CD4-positive, alpha-beta memory T cell (primary cell): ENCODE measurements at places on chromosomes 2 and 18.

GRCh38 chr2:202201220-202202160 is 36.9 kb downstream of the SUMO1 start:
- no peak for DNase-seq

DNA sequence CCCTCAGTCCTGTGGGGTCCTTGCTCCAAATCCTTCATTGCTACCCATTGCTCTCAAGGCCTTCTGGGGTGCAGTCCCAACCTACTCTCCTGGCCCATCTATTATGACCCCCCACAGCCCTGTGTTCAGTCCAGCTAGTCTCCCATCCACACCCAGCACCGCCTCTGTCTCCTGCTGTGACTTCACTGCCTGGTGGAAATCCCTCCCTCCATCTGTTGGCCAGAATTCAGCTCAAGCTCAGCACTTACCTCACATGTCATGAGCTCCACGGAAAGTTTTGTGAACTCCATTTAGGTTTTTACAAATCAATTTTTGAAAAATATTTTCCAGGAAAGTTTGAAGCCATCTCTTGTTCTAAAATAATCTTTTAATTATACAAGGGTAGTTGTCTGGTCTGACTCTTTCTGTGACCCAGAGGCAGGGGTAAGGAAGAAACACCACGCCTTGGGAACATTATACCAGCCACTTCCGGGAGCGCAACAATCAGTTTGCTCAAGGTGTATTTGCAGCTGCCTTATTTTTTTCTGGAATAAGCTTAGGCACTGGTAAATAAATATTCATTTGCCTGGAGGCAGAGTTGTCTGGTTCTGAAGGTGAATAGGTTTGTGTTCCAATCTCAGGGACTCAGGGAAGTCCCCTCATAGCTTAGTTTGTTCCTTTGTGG is 110.8 kb downstream of the VIT start:
- no peak for DNase-seq

DNA sequence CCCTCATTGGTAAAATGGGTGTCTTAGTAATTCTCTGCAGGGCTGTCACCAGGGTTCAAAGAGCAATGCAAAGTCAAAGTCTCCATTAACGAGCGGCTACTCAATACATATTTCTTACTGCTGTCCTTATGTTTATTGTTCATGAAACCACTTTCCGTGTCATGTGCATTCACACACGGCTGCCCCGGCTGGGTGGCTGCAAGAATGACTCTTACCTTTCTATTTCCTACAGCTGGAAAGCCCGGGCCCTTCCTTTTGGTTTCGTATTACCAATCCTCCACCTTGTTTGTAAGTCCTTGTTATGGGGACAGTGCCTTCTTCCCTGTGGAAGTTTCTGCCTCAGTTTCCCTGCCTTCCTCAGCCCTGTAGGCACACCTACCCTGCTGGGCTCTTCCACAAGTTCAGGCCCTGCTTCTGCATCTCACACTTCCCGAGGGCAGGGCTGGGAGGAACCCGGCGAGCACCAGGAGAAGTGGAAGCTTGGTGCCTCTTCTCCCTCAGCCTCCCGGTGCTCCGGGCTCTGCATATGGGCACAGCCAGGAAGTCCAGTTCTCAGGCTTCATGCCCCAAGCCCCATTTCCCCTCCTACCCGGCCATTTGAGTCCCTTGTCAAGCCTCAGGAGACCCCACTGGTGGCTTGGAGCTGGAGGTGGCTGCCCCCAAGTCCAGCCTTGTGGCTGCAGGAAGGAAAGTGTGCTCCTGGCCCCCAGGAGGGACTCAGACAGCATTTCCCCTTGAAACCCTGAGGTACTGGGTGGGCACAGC is 18.7 kb upstream of the ACKR3 start:
- DNase-seq, result no peak

GRCh38 chr18:23380817-23381216 is 72.3 kb upstream of the RIOK3 start:
- no peak for DNase-seq

DNA sequence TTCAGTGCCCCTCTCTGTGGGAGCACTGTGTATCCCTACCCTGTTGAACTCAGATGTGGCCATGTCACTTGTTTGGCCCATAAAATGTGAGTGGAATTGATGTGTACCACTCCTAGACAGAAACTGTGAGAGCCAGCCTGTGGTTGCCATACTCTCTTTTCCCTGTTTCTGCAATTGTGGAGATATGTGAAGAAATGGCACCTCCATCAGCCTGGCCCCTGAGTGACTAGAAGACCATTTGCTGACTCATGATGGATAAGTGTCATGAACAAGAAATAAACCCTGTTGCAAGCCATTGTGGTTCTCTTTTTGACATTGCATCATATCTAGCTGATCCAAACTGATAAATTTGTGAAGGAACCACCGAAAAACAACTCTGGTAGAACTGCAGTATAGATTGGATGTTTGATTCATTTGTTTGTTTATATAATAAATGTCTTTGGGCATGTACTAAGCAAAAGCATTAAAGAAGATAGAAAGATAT is 214.5 kb upstream of the FBXO11 start:
- no peak for DNase-seq

DNA sequence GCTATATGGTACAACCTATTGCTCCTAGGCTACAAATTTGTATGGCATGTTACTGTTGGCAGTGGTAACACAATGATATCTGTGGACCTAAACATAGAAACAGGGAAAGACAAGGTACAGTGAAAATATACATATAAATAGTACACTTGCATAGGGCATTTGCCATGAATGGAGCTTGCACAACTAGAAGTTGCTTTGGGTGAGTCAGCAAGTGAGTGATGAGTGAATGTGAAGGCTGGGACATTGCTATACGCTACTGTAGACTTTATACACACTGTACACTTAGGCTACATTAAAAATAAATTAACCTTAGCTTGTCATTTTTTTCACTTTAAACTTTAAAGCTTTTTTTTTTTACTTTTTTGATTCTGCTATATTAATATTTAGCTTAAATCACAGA is 500.0 kb upstream of the SETBP1 start:
- no peak for DNase-seq

DNA sequence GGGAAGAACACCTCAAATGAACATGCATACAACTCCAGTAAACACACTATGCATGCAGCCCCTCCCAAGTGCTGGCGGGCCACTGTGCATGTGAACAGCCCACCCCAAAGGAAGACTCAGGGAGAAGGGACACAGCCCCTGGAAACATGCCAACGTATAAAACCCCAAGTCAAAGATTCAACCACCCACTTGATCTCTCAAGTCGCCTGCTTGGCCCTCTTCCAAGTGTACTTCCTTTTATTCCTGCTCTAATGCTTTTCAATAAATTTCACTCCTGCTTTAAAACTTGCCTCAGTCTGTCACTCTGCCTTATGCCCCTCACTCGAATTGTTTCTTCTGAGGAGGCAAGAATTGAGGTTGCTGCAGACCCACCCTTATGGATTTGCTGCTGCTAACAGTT is 139.1 kb downstream of the C1D start:
- no peak for DNase-seq

GRCh38 chr2:68811364-68811763 is 59.8 kb downstream of the BMP10 start:
- DNase-seq, result no peak

DNA sequence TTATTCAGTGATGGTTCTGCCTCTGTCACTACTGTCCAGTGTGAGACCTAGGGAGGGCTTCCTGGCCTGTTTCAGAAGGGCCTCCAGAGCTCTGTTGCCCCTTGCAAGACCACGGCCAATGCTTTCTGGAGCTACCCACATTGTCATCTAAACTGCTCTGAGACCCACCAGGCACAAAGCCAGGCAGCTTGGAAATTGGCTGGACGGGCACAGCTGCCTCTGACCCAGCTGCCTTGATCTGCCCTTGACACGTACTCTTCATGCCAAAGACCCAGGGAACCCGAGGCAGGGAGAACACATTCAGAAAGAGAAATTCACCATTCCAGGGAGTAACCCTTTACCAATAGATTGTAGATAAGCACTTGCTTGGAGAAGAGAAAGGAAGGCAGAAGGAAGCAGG is 183.7 kb upstream of the SIX2 start:
- no peak for DNase-seq

- DNase-seq, result peak; percentile 42
Observed at GRCh38 chr2:6896930-6897759, 19.6 kb downstream of the RSAD2 start.

- DNase-seq, result no peak
Observed at GRCh38 chr2:40150266-40150665, 301.6 kb downstream of the SLC8A1 start.

GRCh38 chr18:77482190-77483085 is 232.8 kb downstream of the GALR1 start:
- DNase-seq, result no peak

DNA sequence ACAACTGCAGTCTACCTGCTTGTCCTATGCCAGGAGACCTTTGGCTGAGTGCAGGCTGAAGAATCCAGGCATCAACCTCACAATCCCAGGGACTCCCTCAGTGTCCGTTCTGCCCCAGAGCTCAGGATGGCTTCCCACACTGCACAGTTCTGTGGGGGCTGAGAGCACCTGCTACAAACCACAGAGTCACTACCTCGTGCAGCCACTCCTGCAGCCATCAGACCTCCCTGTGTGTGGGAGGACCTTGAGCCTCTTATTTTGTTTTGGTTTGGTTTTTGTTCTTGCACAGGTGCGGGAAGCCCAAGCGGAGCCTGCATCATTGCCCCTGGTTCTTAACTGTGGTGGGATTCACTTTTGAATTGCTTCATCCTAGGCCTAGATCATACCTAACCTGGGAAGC is 31.0 kb downstream of the NAT8 start:
- no peak for DNase-seq

- no peak for DNase-seq
Observed at GRCh38 chr18:55337908-55338521, 250.0 kb downstream of the TCF4 start.

DNA sequence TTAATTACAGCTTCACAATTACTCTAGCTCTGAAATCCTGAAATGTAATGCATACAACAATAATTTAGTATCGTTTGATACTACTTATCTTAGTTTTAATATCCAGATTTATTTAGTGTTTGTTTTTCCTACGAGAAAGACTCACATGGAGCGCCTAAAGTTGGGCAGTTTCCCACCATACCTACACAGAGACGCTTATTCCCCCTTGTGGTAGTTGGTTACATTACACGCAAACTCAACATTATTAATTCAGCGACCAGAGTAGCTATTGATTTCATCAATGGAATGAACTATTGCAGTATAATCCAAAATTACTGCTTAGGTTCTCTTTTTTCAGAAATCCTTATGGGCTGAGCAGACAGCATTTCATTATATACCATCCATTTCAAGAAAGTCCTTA is 164.0 kb upstream of the REG3G start:
- DNase-seq, result no peak

GRCh38 chr18:6355789-6356589 is 58.7 kb downstream of the L3MBTL4 start:
- DNase-seq, result no peak

- no peak for DNase-seq
Observed at GRCh38 chr2:223956300-223956699, 963 bp upstream of the MRPL44 start.

DNA sequence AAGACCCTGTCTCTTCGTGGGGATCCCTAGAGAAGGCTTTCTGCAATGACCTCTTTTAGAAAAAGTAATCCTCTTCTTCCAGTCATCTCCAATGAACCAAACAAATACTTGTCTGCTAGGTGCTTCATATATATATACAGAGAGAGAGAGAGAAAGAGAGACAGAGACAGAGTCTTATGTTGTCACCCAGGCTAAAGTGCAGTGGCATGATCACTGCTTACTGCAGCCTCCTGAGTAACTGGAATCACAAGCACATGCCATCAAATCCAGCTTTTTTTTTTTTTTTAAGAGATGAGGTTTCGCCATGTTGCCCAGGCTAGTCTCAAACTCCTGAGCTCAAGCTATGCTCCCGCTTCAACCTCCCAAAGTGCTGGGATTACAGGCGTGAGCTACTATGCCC is 18.6 kb upstream of the PKDCC start:
- no peak for DNase-seq

- no peak for DNase-seq
Observed at GRCh38 chr2:121066526-121066925, 218.5 kb downstream of the TFCP2L1 start.

- no peak for DNase-seq
Observed at GRCh38 chr18:65762556-65762955, 11.7 kb downstream of the CDH7 start.

GRCh38 chr2:181378491-181378890 is 78.7 kb upstream of the ITGA4 start:
- DNase-seq, result no peak

DNA sequence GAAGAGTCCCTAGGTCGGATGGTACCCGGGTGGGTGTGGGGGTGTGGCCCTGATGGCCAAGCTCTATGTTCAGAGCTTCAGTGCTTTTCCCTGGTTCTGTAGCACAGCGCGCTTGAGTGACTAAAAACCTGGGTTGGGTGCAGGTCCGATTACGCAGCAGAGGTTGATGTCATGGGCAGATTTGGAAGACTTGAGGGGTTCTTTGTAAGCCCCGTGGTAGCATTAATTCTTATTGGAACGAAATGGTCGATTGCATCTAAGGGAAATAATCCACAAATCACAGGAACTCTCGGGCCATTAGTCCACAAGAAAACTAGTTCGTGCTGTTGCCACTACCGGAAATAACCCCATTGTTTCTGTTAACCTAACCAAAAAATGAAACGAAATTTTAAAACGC is 9.0 kb downstream of the HOXD8 start:
- no peak for DNase-seq

DNA sequence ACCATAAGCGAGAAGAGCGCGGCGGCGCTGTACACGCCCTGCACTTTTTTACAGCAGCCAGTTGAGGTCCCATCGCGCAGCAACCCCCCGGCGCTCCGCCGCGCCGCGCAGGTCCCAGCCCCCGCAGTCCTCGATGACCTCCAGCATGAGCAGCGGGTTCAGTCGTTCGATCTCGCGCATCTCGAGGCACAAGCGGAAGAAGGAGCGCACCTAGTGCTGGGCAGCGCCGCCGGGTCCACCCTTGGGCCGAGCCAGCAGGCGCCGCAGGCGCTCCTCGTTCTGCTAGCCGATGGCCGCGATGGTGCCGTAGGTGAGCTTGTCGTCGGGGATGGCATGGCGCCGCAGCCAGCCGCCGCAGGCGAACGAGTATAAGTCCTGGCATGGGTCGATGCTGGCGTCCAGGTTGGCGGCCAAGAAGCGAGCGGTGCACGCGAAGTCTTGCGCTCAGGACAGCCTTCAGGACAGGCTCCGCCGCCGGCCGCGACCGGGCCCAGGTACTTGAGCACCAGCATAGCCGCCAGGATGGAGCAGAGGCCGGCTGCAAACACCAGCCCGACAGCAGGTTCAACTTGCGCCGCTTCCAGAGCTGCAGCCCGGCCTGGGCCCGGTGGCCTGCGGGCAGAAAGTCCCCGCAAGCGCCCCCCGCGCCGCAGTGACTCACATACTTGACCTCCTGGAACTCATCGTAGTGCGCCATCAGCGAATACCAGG is 8.3 kb downstream of the ALPP start:
- no peak for DNase-seq
